Thyroid gland (tissue), 4 donors: ENCODE measurements at places on chromosomes 5 and 9. TPM values are rescaled to one million over a fixed set of nuclear protein-coding genes. Genes with fewer than 3 reads are reported as not detected.

MARVELD2 gene
- total RNA-seq: 61.8 TPM

CCDC152 gene
- 0.94 TPM for total RNA-seq

WDR38 gene
- 1.5 TPM for total RNA-seq

ENTREP1 gene
- 120 TPM for total RNA-seq

SLC22A4 gene
- total RNA-seq: not detected
